GM19239 (cell line): ENCODE measurements at places on chromosomes 4 and X.

DNA sequence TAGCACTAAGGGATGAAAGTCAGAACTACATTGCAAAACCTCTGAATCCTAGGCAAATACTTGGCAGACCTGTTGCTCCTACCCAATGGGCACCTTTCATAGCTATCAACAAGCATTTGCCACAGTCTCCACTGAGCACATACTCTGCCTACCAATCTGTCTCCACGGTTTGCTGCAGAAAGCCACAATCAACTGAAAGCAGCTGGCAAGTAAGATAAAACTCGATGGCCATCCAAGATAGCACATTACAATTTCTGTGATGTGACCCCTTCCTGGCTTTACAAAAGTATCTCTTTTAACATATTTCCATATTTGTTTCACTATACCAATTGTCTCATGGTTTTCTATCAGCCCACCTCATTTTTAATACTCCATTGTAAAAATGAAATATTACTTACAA, 1060.5 kb upstream of the INTU start:
- DNase-seq = no peak

DNA sequence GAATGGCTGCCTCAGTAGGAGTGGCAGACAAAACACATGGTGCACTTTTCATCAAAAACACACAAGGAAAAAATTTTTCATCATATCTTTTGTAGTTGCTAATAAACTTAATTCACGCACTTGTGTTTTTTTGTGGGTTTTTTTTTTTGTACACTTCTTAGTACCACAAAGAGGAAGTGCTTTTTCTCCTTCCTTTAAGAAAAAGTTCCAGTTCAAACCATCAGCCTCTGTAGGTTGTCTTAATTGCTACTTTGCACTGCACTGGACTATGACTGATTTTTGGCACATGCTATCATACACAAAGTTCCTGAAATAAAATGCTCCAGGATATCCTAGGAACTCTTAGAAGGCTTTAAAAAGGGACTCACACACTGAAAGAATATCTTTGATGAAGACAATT, at the start of gene PHEX:
Gene PHEX (plus strand): TSS at position 242 of the 400 bp plus-strand sequence. CDS start 681 bp downstream, outside the sequence.
- DNase-seq = no peak

DNA sequence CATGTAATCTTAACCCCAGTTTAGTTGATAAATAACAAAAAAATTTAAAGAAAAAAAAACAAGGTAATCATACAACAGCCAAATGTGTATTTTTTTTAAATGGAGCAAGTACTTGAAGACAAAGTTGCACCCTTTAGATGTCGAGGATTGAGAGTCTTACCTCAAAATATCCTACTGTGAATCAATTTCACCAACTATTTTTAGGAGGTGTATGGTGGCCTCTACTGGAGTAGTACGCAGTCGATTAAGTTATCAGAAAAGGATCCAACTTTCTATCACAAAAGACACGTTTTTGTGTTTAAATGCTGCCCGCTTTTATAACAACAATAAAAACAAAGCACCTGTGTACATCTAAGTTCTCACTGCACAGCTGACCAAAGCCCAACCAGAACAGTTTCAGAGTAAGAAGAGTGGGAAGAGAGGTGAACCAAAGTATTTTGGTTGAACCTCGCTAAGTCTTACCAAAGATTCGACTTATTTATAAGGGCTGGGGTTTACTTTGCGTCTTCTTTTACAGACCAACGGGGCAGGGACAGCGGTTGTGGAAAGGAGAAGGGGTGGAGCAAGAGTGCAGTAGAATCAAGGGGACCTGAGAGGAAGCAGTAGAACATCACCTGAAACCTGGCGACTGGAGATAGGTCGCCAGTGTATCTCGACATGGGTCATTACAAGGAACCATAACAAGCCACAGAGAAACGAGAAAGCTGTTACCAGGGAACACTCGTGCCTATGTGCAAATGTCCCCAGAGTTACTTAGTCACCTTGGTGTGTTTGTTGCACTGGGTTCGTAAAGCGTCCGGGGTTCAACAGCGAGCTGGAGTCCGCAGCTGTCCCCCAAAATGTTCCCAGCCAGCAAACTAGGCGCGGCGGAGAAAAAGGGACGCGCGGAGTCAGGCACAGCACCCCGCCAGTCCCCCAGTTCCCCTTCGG, 1.1 kb downstream of the RPS6KA6 start:
- no peak for DNase-seq

DNA sequence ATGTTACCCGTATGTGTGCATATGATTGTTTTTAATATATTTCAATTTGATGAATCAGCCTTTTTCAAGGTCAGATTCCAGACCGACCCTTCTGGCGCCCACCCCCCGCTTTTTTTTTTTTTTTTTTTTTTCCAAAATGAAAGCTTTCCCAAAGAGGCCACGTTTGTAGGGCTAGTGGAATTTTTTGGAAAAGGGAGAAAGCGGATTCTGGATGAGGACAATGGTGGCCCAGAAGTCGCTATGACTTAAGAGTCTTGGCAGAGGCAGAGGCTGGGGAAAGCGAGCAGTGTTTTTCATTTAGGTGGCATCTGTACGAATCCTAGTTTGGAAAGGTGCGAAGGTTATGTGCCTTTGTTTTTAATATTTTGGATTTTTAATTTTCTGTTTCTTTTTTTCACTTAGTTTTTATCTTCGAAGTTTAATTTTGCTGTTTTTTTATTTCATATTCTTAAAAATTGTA, 14.6 kb downstream of the NDUFB11 start:
- DNase-seq = no peak

- no peak for DNase-seq
Observed at GRCh38 chr4:56630876-56631666, 50.0 kb downstream of the HOPX start.

DNA sequence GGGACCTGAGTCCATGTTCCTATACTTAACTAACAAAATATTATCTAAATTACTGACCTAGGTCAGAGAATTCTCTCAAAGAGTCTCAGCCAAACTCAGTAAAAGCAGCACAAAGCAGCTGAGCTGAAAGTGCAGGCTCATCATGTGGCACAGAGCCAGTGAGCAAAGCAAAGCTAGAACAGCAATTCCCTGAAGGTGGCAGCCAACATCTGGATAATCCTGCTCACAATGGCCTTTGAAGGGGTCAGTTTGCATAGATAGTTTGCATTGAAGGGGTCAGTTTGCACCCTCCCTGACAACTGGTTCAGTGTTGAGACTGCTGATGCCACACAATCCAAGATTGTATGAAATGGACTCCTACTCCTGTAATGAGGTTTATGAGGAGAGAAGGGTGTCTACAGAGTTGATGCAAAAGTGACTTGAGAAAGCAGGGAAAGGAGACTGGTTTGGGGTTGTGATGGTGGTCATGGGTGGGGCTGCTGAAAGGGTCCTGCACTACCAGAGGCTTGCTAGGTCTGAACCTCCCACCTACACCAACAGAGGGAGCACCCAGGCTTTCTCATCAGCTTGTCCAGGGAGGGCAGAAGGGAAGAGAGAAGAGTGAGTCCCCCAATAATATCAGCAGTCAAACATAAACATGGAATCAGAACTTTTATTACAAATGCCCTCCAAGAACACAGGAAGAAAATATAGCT, 39.7 kb downstream of the TRIM61 start:
- DNase-seq = peak; percentile 19

DNA sequence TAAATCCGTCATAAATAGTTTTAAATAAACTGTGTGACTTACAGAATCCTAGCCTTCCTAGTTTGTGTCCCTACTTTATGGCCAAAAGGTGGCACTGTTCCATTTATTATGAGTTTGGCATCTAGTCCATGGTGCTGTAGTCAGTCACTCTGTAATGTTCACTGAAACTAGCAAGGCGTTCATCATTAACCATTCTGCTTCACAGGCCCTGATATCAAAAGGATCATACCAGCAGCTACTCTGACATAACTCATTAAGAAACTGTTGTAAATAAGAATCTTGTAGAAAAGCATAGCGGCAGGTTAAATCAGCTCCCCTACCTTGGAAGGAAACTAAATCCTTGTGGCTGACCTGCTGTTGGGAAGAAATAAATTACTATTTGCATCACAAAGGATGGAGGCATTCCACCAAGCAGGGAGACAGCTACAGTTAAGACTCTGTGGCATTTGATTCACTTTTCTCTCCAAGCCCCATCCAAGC, 919.6 kb upstream of the DIAPH2 start:
- no peak for DNase-seq

DNA sequence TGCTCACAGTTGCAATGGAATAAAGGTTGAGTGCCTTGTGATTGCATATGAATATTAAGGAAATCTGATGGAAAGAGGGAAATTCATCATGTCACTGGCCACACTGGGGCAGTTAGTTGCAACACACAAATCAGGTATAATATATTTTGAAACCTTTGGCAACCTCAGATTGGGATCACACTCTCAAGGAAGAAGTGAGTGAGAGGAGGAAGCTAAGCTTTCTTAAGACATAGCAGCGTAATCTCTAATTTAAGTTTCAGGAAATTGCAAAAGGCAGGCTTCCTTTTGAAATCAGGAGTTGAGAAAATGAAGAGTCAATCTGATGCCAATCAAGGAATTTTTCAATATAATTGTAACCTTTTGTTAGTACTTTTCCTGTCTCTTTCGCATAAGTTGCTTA, 12.3 kb upstream of the CLTRN start:
- no peak for DNase-seq

DNA sequence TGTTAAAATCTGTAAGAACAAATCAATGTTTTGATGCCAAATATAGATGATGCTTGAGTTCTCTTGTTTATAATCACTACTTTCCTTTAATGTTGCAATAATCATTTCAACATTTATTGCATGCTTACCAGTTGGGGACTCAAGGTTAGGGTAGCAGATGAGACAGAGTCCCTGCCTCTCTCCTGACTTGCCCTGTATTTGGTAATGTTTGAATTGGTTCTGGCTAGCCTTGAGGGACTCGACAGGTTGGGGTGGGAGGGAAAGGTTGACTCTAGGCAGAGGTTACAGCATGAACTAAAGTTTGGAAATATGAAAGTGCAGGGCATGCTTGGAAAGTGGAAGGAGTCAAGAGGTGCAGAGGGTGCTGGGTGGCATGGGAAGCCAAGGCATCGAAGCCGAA, 2.0 kb downstream of the SEC24B start:
- DNase-seq = no peak
